Endodermal cell (in vitro differentiated cells): ENCODE measurements at places on chromosomes 5 and 9.

DNA sequence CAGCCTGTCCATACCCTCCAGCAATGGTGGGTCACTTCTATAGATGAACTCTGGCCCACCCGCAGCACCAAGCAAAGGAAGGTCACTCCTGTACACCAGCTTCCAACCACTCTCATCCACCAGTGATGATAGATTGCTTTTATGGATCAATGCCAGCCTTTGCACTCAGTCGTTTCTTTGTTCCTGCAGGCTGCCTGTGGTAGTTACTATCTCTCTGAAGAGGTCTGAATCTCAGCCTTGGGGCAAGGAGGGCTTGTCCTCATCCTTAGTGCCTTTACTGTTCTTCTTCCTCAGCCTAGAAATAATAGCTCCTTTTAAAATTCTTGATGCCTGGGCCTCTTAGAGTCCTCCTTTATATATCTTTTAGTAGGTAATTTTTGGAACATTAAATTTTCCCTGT, 100.8 kb downstream of the TMC1 start:
- DNase-seq = no peak

GRCh38 chr5:179309383-179309670, 35.9 kb downstream of the ADAMTS2 start:
- DNase-seq = no peak

DNA sequence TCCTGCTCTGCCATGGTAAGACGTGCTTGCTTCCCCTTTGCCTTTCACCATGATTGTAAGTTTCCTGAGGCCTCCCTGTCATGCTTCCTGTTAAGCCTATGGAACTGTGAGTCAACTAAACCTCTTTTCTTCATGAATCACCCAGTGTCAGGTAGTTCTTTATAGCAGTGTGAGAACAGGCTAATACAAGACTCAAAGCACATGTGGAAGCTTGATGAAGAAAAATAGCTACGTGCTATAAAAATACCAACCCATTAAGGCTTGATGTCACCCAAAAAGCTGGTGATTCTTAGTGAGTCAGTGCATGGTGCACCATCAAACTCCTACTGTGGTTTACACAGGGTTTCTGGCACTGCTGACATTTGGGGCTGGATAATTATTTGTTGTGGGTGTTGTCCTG, 332.2 kb downstream of the TMEM167A start:
- DNase-seq = no peak

- no peak for DNase-seq
These were observed 72.9 kb upstream of the ALDH1B1 start for GRCh38 chr9:38319496-38320173.

- no peak for DNase-seq
These were observed 109.7 kb upstream of the PCA3 start for GRCh38 chr9:76654575-76654974.

- no peak for DNase-seq
These were observed 70.2 kb upstream of the CTSL start for GRCh38 chr9:87655731-87656130.
